ENCODE measurements at places on chromosomes 16 and 17. TPM values are rescaled to one million over a fixed set of nuclear protein-coding genes. Genes with fewer than 3 reads are reported as not detected.

OTOA gene
- total RNA-seq: not detected

DBF4B gene
- total RNA-seq: 1.0 TPM

CPNE7 gene
- 11.6 TPM for total RNA-seq

EVI2B gene
- under 0.01 TPM for total RNA-seq

ZP2 gene
- total RNA-seq: not detected

NOG gene
- total RNA-seq: not detected

CYGB gene
- 24.0 TPM for total RNA-seq

SHBG gene
- total RNA-seq: 0.12 TPM

LRRC46 gene
- total RNA-seq: 0.60 TPM

PKMYT1 gene
- total RNA-seq: 2.7 TPM

KRTAP1-1 gene
- total RNA-seq: not detected

DYNLRB2 gene
- total RNA-seq: not detected

TCAP gene
- 3.8 TPM for total RNA-seq

NGFR gene
- 12.3 TPM for total RNA-seq

SLC5A11 gene
- not detected for total RNA-seq

FLCN gene
- total RNA-seq: 35.9 TPM

SERPINF2 gene
- total RNA-seq: 1.9 TPM

CLEC19A gene
- not detected for total RNA-seq

CCL8 gene
- not detected for total RNA-seq

PRSS8 gene
- total RNA-seq: 0.12 TPM

CCL4L2 gene
- not detected for total RNA-seq

RNF157 gene
- 0.12 TPM for total RNA-seq

KRTAP3-1 gene
- not detected for total RNA-seq

FAM20A gene
- 5.3 TPM for total RNA-seq

RNF112 gene
- 2.3 TPM for total RNA-seq

GPR139 gene
- total RNA-seq: not detected

TP53TG3C gene
- not detected for total RNA-seq

PLLP gene
- total RNA-seq: 0.17 TPM

C17orf78 gene
- not detected for total RNA-seq

MPP2 gene
- total RNA-seq: 2.6 TPM

TMEM88 gene
- 67.0 TPM for total RNA-seq

MT4 gene
- not detected for total RNA-seq

NPIPB2 gene
- total RNA-seq: 2.3 TPM

TBC1D3G gene
- not detected for total RNA-seq

HLF gene
- total RNA-seq: 0.12 TPM

LGALS9B gene
- not detected for total RNA-seq

TP53TG3 gene
- not detected for total RNA-seq

WFDC1 gene
- 2.5 TPM for total RNA-seq

APOBR gene
- total RNA-seq: not detected

SALL1 gene
- 1.9 TPM for total RNA-seq

FBXO39 gene
- total RNA-seq: not detected

SLC13A2 gene
- total RNA-seq: not detected

SLC4A1 gene
- not detected for total RNA-seq

TPSD1 gene
- not detected for total RNA-seq

MIS12 gene
- total RNA-seq: 14.6 TPM

ASPSCR1 gene
- total RNA-seq: 13.2 TPM

KRT40 gene
- total RNA-seq: not detected

EFNB3 gene
- 4.9 TPM for total RNA-seq

CHST5 gene
- total RNA-seq: not detected

CES4A gene
- 1.2 TPM for total RNA-seq

CD19 gene
- 2.1 TPM for total RNA-seq

ACSM2A gene
- not detected for total RNA-seq

All from pericardium fibroblast (primary cell).